DMS153 (cell line): ENCODE measurements at places on chromosomes 16 and 17.

- no peak for DNase-seq
These were observed 141.1 kb upstream of the HS3ST2 start for GRCh38 chr16:22672830-22673210.

GRCh38 chr17:41837761-41838538 lies at the start of gene KLHL10:
Gene KLHL10, plus strand, starts transcription at chr17:41837825. Its CDS starts 108 bp downstream, at chr17:41837933.
- DNase-seq: no peak

- no peak for DNase-seq
These were observed 9.3 kb downstream of the TBC1D24 start for GRCh38 chr16:2483939-2484897.

GRCh38 chr17:47695429-47696376 lies 1.7 kb downstream of the TBKBP1 start:
- DNase-seq: no peak
